ENCODE measurements at places on chromosomes 16 and 17. TPM values are rescaled to one million over a fixed set of nuclear protein-coding genes. Genes with fewer than 3 reads are reported as not detected.
A peak's percentile ranks its signal among the peaks of the same experiment; 100 is the strongest.

The NPIPB6 gene
- 3.0 TPM for total RNA-seq

DNA sequence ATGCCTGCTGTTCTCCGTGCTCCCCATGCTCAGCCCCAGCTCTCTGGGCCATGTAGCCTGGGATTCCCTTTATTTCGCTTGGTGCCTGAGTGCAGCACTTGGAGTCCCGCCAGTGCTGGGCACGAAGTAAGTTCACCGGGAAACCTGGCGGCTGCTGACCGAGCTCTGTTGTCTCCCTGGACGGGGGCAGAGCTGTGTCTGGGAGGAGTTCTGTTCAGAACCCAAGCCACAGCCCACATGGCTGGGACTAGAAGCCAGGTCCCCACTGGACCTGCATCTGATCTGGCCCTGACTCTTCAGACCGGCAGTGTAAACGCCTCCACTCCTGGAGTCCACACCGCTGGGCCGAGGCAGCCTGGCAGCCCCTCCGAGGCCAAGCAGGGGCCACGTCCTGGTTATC, 37.5 kb upstream of the CIBAR2 start:
- peak; percentile 80 for DNase-seq

GRCh38 chr17:14427900-14428647, 127.2 kb downstream of the HS3ST3B1 start:
- DNase-seq = no peak

DNA sequence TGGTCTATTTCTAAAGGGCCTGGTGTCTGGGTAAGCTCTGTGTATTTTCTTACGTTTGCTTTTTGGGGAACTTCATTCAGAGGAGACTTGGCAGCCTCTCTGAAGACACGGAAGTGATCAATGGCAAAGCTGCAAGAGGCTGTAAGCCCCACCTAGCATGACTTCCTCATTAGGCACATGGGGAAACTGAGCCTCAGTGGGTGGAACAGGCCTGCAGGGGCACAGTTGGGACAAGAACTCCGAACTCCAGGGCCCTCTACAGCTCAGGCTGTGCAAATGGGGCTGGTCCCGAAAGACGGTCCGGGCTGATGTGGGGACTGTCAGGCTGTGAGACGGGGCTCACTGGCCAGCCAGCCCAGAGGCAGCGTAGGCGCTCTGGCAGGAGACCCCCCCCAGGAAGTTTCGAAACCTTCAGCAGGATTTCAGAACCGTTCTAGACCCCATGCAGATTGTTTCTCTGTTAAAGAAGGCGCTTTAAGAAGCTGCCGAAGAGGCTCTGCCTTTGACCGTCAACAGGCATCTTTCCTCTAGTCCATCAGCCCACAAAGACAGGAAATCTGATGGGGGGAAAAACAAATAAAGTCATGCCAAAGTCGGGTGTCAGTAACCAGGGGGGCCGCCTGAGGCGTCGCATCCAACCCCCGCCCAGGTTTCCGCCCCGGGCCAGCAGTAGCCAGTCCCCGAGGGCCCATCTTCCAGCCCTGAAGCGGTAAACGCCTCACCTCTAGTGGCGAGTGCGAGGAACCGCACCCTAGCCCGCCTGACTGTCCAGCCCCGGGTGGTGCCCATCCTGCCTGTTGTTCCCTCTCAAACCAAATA, 79.8 kb upstream of the TBC1D3K start:
- no peak for DNase-seq

- DNase-seq = no peak
Measured at GRCh38 chr17:34082404-34082803, 172.7 kb upstream of the CCL2 start.
